DMS53 (cell line): ENCODE measurements at places on chromosomes 3 and 15.
A peak's percentile ranks its signal among the peaks of the same experiment; 100 is the strongest.

- no peak for DNase-seq
These were observed 57.9 kb upstream of the SAMMSON start for GRCh38 chr3:69941439-69942176.

- peak; percentile 1 for DNase-seq
These were observed 129.8 kb downstream of the PPM1L start for GRCh38 chr3:160885791-160886286.

DNA sequence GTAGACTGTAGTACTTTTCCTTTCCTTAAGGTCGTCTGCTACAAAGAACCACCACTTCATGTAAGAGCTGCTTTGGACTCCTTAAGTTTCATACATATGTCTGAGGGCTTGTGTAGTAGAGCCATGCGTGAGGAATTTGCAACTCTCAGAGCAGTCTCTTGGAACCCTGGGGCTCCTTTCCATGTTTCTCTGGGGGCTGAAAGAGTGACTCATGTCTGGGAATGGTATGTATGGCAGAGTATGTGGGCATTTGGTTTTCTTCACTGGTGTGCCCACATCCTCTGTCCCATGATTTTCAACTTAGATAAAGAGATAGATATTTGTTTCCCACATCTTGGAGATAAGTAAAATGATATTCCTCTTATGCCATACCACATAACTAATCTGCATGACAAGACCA lies 20.6 kb upstream of the RBM5 start:
- DNase-seq = no peak

DNA sequence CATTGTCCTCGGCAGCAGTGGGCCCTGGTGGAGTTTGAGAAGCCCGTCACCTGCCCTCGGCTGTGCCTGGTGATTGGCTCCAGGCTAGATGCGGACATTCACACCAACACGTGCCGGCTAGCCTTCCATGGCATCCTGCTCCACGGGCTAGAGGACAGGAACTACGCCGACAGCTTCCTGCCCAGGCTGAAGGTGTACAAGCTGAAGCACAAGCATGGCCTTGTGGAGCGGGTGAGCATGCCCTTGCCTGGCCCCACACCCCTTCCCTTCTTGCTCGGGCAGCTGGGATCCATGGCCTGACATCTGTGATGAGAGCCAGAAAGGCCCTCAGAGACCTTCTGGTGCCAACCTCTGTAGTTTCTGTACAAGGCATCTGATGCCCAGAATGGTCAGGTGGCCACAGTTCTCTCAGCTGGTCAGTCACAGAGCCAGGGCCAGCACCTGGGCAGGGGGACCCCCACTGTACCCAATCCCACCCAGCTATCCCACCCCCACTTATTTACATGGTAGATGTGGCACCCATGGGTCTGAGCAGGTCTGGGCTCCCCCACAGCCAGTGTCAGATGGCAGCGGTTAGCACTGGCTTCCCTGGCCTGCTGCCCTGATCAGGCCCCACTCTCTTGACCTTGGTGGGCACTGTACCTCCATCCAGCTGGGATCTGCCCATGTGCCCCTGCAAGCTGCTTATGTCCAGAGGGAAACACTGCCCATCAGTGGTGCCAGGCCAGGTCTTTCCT lies 124.9 kb downstream of the DNAJB8 start:
- DNase-seq = no peak

GRCh38 chr3:137347817-137348368 lies 390.1 kb downstream of the IL20RB start:
- DNase-seq = no peak

DNA sequence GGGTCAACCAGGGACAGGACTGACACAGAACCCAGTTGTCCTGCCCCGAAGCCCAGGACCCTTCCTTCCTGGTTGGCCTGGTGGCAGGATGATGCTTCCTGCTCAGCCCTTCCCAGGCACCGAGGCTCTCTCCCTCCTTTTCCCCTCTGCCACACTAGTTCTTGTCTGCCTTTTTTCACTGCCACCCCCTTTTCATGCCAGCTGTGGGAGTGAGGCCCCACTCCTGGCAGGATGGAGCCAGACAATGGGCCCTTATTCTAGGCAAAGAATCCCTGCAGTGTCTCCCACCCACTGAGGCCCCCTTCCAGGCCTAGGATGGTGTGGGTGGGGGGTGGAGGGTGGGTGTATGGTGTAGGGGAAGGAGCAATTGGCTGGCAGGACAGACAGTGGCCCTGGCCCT lies 1.1 kb upstream of the SCAMP5 start:
- DNase-seq = no peak

DNA sequence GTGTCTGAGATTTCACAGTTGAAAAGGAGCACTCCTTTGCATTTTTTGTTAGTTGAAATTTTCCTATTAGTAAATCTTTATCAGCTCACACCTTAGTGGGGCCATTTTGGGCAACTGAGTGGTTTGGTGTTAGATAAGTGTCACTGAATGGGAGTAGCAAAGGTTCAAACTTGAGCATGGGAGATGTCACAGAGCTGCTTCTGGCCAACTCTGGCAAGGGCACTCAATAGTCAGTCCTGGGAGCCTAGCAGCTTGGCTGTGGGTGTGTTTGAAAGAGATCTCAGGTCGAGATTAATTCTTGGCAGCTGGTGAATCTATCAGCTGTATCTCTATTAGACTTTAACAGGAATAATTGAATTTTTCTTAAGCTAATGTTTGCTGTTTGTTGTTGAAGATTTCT lies 579.3 kb downstream of the EDEM1 start:
- DNase-seq = no peak

DNA sequence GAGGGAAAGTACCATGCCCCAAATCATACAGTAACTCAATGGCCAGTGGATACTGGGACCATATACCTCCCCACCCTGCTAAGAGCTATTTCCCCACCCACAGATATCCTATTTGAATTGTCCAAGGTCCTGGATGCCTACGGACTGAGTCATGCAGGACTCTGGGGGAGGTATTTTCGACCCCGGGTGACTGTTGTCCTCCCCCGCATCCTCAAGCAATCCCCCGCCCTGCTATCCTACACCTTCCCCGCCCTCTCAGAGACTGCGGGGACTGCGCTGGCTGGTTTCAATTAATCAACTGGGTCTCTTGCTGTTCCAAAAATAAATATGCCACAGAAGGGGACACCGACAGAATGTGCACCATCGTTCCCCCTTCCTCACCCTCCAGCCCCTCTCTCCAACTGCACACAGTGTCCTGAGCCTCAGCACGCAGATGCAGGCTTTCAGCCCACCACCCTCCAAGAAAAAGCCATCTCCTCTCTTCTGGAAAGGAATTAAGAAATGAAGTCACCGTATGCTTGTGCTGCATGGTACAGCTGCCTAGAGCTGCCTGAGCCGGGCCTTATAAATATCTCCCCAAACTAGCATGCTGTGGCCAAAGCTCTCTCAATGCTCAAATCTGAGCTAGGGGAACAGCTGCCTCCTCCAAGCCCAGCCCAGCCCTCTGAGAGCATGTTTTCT lies 8.1 kb downstream of the CAV3 start:
- no peak for DNase-seq

GRCh38 chr3:141150081-141150830 lies 81.4 kb upstream of the PXYLP1 start:
- no peak for DNase-seq

- no peak for DNase-seq
These were observed 15.7 kb downstream of the GABRB3 start for GRCh38 chr15:26757141-26757540.

DNA sequence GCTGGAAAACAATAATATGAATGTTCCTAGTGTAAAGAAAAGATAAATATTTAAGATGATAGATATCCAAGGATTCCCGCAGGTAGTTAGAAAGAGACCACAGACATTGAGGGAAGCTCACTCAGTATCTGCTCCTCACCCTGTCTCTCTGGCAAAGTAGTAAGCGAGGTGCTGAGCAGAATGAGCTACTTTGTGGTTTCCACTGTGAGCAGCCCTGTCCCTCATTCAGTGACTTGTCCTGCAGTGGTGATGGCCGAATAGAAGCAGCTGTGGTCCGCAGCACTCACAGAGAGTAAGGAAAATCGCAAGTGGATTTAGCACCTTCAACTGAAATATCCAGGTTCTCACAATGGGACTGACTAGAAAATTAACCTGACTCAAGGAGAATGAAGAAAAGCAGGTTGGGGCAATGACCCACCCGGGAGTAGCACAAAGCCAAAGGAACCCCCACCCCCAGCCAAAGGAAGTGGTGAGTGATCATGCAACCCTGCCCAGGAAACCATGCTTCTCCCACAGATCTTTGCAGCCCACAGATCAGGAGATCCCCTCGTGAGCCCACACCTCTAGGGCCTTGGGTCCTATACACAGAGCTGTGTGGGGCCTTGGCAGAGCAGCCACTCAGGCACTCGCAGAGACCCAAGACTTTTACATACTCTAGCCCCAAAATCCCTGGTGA lies 21.8 kb upstream of the SLC25A38 start:
- no peak for DNase-seq

DNA sequence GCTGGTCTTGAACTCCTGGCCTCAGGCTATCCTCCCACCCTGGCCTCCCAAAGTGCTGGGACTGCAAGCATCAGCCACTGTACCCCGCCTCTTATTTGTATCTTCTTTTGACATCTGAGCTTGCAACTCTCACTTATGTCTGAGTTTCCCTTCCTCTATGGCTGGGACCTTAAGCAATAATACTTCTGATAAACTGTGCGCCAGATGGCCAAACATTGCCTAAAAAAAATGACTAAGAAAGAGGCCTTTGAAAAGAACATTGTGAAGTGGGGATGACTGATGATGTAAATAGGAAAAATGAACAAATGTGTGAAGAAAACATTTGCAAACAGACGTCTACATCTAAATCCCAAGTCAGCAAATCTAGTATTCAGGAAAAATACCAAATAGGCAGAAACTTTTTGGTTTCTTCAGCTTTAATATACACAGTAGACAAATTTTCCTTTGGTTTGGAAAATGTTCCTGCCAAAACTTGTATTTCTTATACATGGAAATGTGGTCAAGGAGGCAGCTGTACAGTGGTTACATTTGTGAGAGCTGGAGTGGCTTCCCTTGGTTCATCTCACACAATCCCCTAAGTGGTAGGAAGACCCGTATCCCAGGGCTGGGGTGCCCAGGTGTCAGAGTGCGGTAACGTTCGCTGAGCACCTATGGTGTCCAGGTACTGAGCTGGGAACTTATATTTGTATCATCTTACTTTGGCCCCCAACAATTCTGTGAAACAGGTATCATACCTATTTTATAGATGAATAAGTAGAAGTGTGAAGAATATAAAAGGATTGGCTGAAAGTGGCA lies 11.6 kb upstream of the TFRC start:
- DNase-seq = no peak

- no peak for DNase-seq
These were observed 66.7 kb downstream of the BBX start for GRCh38 chr3:107589454-107589853.

- no peak for DNase-seq
These were observed 104.2 kb downstream of the MAP4 start for GRCh38 chr3:47912006-47912504.

- no peak for DNase-seq
These were observed 606.7 kb upstream of the MDFIC2 start for GRCh38 chr3:70919091-70919490.

DNA sequence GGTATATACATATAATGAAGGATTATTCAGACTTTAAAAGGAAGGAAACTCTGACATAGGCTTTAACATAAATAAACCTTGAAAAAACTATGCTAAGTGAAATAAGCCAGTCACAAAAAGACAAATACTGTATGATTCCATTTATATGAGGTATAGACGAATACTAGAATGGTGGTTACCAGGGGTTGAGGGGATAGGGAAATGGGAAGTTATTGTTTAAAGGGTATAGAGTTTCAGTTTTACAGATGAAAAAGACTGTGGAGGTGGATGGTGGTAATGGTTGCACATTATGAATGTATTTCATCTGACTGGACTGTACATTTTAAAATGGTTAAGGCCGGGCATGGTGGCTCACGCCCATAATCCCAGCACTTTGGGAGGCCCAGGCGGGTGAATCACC lies 41.7 kb downstream of the FRMD5 start:
- no peak for DNase-seq

GRCh38 chr3:42699511-42699971 lies 3.1 kb downstream of the HHATL start:
- no peak for DNase-seq

- no peak for DNase-seq
These were observed 235.5 kb downstream of the SCAPER start for GRCh38 chr15:76669521-76670207.

- DNase-seq = no peak
These were observed 222.0 kb downstream of the P3H2 start for GRCh38 chr3:189898559-189899153.

- DNase-seq = peak; percentile 91
These were observed 65.1 kb upstream of the HES1 start for GRCh38 chr3:194070634-194071409.

DNA sequence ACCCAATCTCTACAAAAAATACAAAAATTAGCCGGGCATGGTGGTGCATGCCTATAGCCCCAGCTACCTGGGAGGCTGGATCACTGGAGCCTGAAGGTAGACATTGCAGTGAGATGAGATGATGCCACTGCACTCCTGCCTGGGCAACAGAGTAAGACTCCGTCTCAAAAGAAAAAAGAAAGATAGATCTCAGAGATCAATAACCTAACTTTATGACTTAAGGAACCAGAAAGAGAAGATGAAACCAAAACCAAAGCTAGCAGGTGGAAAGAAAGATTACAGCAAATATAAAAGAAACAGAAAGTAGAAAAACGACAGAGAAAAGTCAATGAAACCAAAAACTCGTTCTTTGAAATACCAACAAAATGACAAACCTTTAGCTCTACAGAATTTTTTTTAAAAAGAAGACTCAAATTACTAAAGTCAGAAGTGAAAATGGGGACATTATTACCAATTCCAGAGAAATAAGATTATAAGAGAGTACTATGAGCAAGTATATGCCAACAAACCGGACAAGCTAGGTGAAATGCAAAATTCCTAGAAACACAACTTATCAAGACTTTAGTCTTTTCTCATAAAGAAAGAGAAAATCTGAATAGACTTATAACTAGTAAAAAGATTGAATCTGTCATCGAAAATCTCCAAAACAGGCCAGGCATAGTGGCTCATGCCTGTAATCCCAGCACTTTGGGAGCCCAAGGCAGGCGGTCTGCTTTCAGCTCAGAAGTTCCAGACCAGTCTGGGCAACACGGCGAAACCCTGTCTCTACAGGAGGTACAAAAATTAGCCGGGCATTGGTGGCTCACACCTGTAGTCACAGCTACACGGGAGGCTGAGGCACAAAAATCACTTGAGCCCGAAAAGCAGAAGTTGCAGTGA lies 35.0 kb downstream of the ACAP2 start:
- no peak for DNase-seq

GRCh38 chr15:92899948-92900730 lies at the start of gene CHD2:
Gene CHD2, plus strand, starts transcription at chr15:92900324. Its CDS starts 914 bp downstream, at chr15:92901238.
- peak; percentile 92 for DNase-seq

- DNase-seq = no peak
These were observed 21.0 kb downstream of the SEMA5B start for GRCh38 chr3:123006609-123007008.
